Brain pericyte (primary cell): ENCODE measurements at places on chromosomes 4 and X.
A peak's percentile ranks its signal among the peaks of the same experiment; 100 is the strongest.

DNA sequence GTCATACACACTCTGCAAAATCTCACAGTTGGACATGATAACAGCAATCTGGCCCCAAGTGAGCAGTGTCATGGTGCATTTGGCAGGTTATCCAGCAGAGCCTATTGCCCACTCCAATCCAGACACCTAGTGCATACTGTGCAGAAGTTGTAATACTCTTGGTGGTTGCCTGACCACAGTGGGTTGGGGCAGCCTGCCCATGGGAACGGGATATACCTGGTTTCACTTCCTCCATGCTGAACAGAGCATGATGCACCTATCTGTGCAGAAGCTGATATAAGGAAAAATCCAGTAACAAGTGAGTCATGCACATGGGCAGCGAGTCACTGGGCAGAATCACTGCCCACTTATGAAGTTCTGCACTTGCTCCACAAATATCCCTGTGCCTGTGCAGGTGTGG lies 105.3 kb upstream of the IGSF1 start:
- no peak for DNase-seq

DNA sequence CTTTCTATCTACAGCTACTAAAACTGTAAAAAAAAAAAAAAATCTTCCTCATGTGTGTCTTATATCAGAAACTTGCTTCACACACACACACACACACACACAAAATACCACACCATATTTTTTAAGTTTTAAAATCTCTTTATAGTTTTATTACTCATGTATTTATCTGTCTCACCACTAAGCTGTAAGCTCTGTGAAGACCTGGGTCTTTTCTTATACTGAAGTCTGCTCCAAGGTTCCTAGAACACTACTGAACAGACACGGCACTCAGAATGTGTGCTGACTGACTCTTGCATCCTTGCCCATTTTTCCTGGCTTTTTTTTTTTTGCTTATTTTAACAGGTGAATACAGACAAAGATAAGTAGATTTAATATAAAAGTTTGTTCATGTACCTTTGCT lies 135.6 kb upstream of the CXXC4 start:
- DNase-seq: no peak

DNA sequence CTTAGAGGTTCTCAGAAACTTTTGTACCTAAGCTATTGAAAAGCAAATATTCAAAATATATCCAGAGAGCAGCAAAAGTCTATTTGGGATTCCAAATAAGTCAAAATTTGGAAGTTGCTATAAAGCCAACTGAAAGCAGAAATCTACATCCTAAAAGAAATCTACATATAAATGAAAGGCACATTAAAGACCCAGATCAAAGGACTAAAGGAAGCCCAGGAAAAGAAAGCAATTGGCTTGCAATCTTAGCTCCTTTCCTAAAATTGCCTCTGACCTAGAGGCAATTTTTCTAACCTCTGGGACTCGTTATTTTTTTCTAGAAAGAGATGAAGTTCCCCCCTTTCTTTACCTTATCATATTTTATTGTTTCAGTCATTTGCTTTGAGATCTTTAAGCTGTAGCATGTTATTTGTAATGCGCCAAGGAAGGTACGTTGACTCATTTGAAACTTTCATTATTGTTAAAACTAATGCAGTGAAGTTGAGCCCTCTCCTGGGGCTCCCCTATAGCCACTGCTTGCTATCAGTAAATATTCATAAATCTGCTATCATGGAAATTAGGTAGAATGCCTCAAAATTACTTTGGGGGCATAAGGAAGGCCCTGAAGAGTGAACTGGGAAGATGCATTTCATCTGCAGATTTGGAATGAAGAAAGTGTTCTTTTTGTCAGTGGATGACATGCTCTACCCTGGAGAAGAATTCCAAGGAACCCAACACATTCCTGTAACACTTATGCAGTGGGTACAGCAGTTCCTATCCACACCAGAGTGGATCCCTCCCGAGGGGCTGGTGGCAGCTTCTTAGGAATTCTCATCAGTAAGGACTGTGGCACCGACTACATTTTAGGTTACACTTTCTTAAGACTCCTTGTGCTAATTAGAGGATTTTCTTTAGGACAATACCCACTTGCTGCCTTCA lies 177.8 kb upstream of the IGFBP7 start:
- no peak for DNase-seq

GRCh38 chr4:148211533-148211932 lies 230.7 kb downstream of the NR3C2 start:
- DNase-seq: no peak

DNA sequence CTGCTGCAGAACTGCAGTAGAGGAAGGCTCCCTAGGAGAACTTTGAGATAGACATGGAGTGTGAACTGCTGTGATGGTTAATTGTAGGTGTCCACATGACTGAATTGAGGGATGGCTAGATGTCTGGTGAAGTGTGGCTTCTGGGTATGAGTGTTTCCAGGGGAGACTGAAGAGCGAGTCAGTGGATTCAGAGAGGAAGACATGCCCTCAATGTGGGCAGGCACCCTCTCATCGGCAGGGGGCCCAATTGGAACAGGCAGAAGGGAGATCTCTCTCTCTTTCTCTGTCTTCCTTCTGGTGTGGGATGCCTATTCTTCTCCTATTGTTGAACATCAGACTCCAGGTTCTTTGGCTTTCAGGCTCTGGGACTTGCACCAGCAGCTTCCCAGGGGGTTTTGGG lies 304.7 kb upstream of the GATB start:
- DNase-seq: no peak

- DNase-seq: no peak
Observed at GRCh38 chr4:58453956-58454355, 1343.8 kb upstream of the IGFBP7 start.

DNA sequence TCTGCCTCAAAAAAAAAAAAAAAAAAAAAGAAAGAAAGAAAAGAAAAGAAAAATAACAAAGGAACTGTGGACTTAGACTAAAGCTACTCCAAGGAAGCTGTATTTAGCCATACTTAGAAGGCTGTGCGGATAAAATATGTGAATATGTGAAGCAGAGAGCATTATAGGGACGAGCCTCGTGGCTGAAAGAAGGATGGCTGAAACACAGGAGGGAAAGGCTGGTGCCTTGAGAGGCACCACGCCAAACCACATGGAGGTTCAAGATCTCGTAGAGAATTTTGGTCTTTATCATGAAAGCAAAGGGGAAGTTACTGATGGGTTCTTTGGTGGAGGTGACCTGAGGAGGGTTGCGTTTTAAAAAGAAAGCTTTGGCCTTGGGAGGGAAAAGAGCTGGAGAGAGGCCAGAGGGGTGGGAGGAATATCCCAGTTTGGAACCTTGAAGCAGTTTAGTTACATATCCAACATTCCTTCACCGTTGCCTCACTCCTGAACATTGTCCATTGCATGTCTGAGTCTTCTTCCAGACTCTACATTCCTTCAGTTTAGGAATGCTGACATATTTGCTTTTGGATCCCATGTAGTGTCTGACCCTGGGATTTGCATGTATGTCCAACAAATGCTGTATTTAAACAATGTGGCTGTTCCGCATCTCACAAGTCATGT lies 82.5 kb downstream of the CPE start:
- no peak for DNase-seq

GRCh38 chr4:6458528-6458927 lies 13.9 kb downstream of the PPP2R2C start:
- DNase-seq: no peak

DNA sequence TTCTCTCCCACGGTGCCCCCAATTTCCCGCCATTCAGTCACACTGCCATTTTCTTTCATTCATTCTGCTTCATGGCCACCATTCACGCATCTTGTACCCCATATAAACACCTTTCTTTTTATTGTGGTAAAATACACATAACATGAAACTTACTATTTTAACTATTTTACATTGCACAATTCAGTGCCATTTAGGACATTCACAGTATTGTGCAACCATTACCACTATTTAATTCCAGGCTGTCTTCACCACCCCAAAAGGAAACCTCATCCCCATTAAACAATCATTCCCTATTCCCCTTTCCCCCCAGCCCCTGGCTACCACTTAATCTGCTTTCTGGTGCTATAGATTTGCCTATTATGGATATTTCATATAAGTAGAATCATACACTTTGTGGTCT lies 15.9 kb downstream of the SPACA5 start:
- no peak for DNase-seq

DNA sequence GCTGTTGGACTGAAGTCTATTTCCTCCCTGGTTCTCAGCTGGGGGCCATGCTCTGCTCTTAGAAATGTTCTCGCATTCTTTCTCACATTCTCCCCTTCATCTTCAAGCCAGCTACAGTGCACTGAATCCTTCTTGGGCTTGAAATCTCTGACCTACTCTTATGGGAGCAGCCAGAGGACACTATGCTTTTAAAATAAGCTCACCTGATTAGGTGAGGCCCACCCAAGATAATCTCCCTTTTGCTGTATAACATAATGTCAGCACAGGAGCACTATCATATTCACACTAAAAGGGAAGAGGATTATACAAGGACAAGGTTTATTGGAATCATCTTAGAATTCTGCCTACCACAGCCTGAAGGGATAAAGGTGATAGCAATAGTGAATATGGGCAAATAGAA lies 146.3 kb downstream of the ZNF674 start:
- DNase-seq: no peak

DNA sequence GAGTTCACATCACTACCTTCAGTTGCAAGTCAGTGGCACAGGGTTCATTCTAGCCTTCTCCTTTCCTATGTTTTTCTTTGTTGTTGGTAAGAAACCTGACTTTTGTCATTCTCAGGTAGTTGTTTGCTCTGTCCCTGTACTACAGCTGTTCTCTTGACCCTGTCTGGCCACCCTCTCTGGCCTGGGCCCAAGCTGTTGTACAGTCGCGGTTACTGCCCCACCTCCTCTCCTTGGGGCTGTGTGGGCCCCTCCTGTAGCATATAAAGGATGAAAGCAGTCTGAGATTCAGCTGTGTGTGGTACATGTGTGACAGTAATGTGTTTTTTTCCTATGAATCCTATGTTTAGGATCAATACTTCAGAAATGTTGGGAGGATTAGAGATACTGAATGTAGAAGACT lies 12.5 kb downstream of the MOB1B start:
- DNase-seq: no peak

- DNase-seq: no peak
Observed at GRCh38 chrX:123277821-123278220, 93.7 kb downstream of the GRIA3 start.

DNA sequence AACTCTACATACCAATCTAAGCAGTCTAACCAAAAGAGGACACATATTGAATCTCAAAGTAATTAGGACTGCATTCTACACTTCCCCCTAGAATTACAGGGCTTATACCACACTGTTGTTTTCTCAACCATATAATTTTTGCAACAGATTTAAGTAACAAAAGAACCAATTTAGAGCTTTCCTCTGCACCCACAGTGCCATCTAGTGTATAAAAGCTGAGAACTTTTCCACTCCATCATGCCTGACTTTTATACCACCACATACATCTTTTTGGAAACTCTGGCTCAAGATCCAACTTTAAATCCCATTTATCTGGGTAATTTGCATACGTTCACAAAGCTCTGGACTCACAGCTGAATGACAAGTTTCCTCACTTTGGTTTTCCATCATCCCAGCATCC lies 99.5 kb downstream of the EFHC2 start:
- DNase-seq: no peak

DNA sequence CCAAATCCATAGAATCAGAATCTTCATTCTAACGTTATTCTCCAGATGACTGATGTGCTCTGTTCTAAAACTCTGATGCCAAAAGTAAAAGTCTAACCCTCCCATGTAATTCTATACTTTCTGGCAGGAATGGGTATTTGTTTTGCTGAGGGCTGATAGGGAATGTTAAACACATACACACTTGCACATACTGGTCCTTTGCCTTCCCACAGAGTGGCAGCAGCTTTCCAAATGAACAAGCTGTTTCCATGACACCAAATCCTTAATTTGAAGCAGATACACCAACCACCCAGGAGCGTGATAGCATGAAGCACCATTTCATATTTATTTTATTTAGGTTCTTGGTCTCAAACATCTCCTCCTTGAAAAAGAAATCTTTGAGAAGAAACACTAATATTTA lies 155.5 kb upstream of the PRDX4 start:
- DNase-seq: no peak

DNA sequence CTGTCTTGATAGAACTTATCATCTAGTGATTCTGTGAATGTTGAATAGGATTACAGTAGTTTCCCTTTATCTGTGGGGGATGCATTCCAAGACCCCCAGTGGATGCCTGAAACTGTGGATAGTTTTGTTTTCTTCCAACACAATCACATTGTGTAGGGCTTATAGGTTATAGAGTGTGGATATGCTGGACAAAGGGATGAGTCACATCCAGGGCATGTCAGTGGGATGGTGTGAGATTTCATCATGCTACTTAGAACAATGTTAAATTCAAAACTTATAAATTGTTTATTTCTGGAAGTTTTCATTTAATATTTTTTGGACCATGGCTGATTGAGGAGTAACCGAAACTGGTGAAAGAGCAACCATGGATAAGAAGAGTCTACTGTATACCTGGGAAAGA lies 432.3 kb upstream of the ATOH1 start:
- DNase-seq: no peak

GRCh38 chr4:156754832-156755570 lies 216.6 kb downstream of the PDGFC start:
- DNase-seq: no peak

GRCh38 chr4:139556071-139556723 lies at the start of gene SETD7:
SETD7 (minus strand) TSS chr4:139556219; CDS start chr4:139556137, 82 bp downstream.
- DNase-seq: peak; percentile 56

GRCh38 chr4:85598936-85599335 lies 124.0 kb downstream of the ARHGAP24 start:
- no peak for DNase-seq

DNA sequence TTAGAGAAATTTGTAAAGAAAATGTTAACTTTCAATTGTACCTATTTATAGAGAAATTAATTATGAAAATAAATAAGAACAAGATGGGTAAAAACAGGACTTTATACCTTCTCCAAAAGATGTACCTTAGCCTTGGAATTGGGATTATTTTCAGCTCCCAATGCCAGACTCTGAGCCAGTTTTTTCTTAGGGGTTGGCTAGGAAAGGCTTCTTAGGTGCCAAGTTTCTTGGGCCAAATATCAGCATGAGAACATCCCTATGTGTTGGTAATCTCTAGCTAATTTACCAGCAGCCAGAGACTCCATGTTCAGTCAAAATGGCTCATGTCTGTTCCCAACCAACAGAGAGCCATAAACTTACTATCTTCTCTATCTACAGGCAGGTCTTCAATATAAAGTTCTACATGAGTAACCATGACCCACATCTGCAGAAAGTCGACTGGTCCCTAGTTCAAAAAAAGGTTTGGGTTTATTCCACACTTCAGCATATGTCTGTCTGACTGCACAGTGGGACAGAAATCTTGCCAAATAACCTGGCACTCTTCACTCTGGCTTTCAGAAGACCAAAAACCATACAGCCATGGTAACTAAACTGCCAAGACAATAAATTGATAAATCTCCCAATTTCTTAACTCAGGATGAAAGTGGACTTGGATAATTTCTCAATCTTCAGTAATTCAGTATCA lies 380.5 kb upstream of the RASGEF1B start:
- no peak for DNase-seq
